ENCODE measurements at places on chromosomes 11 and 22.

DNA sequence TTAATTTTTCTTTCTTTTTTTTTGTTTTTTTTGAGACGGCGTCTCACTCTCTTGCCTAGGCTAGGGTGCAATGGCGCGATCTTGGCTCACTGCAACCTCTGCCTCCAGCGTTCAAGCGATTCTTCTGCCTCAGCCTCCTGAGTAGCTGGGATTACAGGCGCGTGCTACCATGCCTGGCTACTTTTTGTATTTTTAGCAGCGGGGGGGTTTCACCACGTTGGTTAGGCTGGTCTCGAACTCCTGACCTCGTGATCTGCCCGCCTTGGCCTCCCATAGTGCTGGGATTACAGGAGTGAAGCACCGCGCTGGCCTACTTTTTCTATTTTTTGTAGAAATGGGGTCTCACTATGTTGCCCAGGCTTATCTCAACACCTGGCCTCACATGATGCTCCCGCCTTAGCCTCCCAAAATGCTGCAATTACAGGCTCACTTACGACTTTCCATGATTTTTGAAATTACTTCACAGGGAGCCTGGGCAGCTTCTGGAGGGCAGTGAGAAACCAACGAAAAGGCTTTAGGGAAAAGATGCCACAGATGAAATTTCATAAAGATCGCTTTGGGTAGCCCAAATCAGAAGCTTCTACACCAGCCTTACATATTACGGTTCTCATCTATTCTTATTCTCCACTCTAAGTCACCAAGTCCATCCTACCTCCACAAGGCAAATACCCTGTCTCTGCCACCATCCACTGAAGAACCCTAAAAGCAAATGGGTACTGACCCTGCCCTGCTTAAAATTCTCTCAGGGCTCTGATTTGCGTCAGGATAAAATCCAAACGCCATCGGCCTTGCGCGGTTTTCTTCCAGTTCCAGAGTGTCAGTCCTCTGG lies 866 bp upstream of the RRM1 start:
- no peak for DNase-seq

DNA sequence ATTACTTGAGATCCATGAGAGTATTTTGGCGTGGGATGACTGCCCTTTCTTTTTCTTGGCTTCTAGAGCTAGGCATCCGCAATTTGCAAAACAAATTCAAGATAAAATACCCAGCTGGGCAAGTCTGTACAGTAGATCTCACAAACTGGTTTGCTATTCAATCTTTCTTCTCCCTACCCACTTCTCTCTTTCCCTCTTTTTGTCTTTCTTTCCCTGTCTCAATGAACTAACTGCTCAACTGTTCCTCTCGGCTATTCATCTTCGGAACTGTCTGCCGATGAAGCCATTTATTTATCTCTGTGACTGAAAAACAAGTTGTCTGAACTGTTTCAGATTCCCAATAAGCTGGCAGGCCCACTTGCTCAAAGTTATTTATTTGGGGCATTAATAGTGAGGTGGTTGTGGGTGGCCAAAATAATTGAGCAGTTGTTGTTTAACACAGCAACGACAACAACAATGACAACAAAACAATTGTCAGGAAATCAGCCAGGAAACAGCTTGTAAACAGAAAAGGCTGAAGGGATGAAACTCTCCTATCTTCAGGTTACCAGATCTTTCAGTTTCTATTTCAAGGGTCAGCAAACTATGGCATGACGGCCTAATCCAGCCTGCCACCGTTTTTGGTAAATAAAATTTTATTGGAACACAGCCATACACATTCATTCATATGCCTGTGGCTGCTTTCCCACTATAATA lies 76.0 kb upstream of the MTMR2 start:
- DNase-seq = no peak

GRCh38 chr22:46593211-46593681 lies 26.9 kb upstream of the GRAMD4 start:
- DNase-seq = no peak

DNA sequence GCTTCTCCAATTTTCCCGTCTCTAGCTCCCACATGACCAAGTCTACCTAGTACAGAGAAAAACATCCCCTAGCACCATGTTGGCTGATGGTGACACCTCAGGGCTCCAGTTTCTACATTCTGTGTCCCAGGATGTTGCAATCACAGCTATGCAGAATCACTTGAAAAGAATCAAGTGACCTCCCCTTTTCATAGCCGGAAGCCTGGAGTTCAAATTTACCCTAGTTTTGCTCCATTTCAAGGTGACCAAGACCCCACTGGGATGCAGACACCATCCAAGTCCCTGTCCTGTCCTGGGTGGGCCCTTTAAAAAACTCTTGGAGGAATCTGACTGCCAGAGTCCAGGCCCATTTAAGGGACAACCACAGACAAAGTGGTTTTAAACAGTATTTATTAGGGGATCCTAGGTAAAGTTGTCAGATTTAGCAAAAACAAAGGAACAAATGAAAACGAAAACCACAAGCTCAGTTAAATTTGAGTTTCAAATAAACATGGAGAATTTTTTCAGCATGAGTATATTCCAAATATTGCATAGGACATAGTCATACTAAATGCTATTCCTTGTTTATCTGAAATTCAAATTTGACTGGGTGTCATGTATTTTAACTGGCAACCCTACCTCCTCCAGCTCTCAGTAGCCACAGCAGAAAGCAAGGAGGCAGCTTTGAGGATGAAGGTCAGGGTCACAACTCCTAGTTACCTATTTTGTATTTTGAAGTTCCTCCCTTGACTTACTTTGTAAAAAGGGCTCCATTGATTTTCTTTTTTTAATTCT lies 52.4 kb downstream of the MIAT start:
- DNase-seq = no peak

All from stimulated activated CD4-positive, alpha-beta T cell treated with anti-CD3 and anti-CD28 coated beads, Interleukin-15, amount 100 ng/mL, for 1 hour (primary cell).